ENCODE measurements at places on chromosomes 2 and 18.

DNA sequence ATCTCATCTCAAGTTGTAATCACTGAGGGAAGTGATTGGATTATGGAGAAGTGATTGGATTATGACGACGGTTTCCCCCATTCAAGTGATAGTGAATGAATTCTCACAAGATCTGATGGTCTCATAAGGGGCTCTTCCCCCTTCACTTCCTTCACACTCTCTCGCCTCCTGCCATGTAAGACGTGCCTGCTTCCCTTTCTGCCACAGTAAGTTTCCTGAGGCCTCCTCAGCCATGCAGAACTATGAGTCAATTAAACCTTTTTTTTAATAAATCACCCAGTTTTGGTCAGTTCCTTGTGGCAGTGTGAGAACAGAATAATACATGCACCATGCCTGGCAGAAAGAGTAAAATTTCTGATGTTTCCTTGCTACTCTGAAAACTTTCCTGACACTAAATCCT is 36.6 kb downstream of the CEP68 start:
- DNase-seq: no peak

DNA sequence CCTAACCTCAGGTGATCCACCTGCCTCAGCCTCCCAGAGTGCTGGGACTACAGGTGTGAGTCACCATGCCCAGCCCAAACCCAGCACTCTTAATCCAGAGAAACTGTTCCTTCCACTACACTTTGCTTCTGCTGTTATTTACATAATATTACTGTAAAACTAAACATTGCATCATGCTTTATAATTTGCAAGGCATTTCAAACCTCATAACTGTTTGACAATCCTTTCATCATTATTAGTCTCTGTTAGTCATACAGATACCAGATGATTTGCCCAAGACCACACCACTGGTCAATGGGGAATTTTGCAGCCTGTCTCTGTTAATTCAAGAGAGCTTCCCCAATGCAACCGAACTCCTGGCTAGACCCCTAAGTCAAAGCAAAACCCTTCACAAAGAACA is 338.3 kb downstream of the ALK start:
- no peak for DNase-seq

GRCh38 chr18:79733986-79734770 is 54.6 kb downstream of the CTDP1 start:
- no peak for DNase-seq

GRCh38 chr2:102030855-102031527 is 39.2 kb downstream of the IL1R2 start:
- no peak for DNase-seq

- DNase-seq: no peak
Observed at GRCh38 chr2:70510313-70510712, 43.3 kb downstream of the TGFA start.

DNA sequence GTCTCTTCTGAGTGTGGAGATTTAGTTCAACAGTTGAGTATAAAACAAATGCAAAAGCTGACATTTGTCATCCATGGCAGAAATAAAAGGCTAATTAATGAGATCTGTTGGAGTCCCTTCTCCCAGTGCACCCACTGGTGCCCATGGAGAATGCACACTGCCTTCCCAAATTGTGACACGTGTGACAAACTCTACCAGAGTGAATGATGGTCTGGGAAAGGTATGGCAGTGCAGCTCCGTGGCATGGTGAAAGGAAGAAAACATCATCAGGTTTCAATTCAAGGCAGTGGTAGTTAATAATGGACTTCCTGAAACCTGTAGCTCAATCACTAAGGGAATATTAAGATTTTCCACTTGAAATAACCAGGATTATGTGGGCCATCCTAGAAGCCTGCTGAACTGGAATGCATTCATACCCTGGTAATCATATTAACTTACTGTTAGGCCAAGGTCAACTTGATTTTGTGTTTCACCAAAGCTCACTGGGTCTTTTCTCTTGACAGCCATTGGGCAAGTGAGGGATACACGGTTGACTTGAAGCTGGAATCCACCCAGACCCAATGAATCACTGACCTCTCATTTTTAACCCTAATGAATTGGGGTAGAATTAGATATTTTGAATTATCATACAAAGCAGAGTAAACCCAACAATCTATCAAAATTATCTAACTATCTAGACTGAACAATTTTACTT is 167.6 kb downstream of the AFF3 start:
- DNase-seq: no peak

DNA sequence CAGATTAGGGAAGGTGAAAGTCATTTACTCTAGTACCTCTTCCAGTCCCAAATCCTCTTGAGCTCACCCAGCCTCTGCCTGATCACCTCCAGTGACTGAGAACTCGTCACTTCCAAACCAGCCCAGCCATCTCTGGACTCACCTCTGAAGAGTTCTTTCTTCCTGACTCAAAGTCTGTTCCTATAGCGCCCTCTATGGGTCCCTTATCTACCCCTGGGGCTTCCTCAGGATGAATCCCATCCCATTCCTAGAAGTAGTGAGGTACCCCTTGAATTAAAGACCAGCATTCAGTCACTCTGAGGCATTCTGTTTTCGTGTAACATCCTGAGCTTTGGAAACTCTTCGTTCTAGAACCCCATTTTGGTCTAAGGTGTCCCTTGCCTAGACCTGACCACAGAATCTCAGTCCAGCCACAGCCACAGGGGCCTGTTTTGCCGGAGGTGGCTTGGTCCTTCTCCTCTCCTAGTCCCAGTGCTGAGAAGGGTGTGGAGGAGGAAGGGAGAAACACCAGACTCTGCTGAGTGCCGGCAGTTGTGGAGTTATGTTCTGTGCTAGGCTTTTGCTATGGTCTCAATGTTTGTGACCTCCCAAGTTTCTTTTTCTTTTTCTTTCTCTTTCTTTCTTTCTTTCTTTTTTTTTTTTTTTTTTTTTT is 32.7 kb downstream of the SIX3 start:
- no peak for DNase-seq

- no peak for DNase-seq
Observed at GRCh38 chr2:56184500-56185011, 766 bp downstream of the CCDC85A start.

- no peak for DNase-seq
Observed at GRCh38 chr2:42572297-42573081, 4.1 kb downstream of the MTA3 start.

DNA sequence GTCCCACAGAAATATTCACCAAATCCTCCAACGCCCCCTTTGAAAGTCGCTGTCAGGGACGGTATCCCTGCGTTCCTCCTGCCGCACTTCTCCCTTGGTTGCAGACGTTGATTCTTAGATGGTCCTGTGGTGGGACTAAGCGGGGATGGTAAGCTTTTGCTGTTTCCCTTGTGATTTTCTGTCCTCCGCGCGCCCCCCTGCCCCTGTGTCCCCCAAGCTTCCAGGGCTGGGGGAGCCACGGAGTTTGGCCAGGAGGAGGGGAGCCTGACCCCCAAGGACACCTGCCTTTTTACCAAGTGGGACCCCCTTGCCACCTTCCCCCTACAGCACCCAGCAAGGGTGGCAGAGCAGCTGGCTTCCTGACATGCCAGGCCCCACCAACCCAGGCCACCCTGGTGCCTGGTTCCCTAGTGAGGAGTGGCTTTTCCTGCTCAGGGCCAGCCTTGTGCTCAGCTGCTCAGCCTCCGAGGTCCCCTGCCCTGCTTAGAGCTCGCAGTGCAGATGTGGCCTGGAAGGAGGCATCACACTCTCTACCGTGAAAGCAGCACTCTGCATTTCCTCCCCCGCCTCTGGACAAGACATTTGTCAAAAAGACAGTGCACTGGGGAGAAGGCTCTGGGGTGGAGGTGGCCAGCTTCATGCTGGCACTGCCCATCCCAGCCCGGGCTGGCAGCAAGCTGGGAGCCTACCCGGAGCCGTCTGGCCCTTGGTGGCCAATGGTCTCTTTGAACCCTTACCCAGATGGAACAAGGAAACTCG is 49.4 kb downstream of the TWIST2 start:
- DNase-seq: no peak

- DNase-seq: no peak
Observed at GRCh38 chr2:200377355-200378336, 71.2 kb downstream of the SPATS2L start.

- DNase-seq: no peak
Observed at GRCh38 chr2:160221391-160222276, 21.6 kb upstream of the ITGB6 start.

DNA sequence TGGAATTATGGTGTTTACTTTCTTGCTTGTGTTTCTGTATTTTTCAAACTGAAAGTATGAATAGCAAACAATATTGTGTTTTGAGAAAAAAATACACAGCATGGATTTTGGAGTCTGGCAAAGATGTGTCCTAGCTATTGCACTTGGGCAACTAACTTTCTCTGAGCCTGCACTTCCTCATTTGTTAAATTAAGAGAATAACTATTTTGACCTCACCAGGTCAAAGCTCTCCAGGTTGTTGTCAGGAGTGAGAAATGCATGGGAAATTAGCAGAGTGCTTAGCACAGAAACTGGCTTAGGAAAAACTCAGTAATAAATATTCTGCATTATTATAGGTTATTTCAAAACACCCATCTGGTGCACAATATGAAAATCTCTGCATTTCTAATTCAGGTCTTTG is 28.2 kb downstream of the LYPD1 start:
- DNase-seq: no peak

DNA sequence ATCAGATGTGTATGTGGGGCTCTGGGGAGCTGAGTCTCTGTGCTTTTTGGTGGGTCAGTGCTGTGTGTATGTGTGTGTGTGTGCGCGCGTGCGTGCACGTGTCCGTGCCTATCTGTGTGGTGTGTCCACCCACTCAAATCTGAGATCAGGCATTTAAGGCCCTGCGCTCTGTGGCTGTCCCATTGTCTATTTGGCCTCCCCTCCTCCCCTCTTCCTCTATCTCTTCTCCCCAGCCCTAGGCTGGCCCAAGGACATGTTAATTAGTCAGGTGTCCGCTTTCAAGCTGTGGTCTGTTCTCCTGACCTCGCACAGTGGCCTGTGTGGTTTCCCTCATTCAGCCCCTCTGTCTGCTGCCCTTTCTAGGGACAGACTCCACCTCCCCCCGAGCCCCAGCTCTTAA is 136.4 kb downstream of the DYSF start:
- DNase-seq: no peak
